ENCODE measurements at places on chromosomes 12 and 14.

GRCh38 chr12:15168026-15168678 lies 53.1 kb downstream of the RERG start:
- no peak for DNase-seq

GRCh38 chr14:105282098-105282725 lies 18.6 kb downstream of the BRF1 start:
- no peak for DNase-seq

DNA sequence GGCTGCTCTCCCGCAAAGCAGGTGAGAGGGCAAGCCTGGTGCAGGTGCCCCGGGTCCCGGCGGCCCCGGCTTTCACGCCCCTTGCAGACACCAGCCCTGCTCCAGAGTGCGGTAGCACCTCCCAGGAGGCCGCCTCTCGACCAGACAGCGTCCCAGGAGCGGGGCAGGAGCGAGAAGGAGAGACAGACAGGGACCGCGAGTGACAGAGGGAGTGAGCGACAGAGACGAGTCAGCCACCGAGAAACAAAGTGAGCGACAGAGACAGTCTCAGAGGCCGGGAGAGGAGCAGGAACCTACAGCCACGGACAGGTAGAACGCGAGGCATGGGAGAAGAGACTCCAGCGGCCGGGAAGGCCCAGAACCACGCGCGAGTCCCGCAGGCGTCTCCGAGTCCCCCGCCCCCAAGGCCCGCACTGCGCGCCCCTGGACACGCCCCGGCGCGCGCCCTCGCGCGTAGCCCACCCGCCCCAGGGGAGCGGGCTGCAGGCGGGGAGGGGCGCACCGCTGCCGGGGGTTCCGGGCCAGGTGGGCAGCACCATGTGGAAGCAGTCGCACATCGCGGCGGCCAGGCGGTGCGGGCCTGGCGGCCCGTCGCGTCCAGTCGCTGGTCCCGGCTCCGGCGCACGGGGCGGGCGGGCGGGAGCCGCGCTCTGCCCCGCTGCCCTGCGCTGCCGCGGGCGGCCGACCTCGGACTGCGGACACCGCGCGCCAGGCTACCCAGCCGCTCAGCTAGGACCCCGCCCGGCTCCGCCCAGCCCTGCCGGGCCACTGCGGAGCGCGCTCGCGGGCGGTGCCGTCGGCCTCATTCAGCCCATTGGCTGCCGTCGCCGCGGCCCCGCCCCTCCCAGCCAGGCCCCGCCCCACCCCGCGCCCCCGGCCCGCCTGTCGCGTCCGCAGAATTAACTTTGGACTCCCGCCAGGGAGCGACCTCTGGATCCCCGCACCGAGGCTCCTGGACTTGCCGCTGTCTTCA lies at the start of gene AHNAK2:
TSS of gene AHNAK2 (minus strand) at position 694 of the 973 bp plus-strand sequence. CDS start at position 557, 137 bp downstream.
- DNase-seq, result no peak

DNA sequence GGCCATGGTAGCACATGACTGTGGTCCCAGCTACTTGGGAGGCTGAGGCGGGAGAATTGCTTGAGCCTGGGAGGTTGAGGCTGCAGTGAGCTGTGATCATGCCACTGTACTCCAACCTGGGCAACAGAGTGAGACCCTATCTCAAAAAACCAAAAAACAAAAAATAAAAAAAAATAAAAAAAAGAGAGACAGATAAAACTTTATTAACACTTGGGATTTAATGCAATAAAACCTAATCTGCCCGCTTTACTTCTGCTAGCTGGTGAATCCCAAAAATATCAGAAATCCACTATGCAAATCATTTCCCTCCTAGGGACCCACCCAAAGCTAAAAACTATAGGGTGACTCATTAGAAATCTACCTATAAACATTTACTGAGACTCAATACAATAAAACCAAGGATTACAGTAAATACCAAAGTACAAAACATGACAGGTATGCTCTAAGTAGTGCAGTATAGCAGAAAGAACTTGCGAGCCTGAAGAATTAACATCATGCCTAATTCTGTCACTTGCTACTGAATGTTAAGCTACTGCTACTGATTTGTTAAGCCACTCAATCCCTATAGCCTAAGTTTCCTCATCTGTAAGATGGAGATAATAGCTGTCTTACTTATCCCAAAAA lies 50.1 kb upstream of the STAC3 start:
- DNase-seq, result no peak

DNA sequence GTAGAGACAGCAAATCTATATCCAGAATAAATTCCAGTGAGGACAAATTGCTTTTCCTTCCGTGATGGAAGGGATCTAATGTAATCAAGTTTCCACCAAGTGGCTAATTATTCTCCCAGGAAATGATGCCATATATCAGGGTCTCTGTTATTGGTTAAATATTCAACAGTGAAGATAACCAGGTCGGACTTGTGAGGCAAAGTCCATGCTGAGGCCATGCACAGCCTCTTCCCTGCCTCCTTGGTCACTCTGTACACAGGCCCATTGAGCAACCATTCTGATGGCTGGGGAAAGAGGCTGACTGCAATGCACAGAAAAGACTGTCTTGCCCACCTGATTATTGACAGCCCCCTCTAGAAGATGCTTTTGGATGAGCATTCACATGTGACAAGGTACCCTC lies 90.1 kb downstream of the TNFAIP2 start:
- DNase-seq, result no peak

GRCh38 chr12:119869720-119870119 lies 7.4 kb downstream of the CIT start:
- no peak for DNase-seq

Data from SIG-M5 (cell line).